Nephron progenitor cell (in vitro differentiated cells): ENCODE measurements at places on chromosomes 12 and 14.

GRCh38 chr14:68733086-68733914 is 59.6 kb downstream of the ZFP36L1 start:
- no peak for DNase-seq

- DNase-seq, result no peak
These were observed 39.6 kb downstream of the CDKL1 start for GRCh38 chr14:50357124-50357523.

GRCh38 chr14:100076133-100076532 is 10.9 kb downstream of the EVL start:
- no peak for DNase-seq

GRCh38 chr12:14825256-14825655 is 11.3 kb upstream of the SMCO3 start:
- DNase-seq, result no peak

DNA sequence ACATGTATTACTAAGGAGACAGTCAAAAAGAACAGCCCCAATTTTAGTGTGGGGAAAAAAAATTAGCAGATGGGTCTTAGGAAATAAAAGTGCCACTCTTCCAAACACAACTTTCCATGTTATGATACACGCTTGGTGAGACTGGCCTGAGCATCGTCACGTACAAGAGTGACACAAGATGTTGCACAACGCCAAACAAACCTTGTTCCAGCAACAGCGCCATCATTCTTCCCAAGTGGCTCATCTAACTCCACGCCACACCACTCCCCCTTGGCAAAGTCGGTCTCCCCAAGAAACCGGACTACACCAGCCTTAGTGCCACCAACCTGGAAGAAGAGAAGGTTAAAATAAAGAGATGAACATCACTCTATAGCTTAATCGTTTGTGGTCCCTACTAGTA is 58.7 kb downstream of the CLIP1 start:
- no peak for DNase-seq

DNA sequence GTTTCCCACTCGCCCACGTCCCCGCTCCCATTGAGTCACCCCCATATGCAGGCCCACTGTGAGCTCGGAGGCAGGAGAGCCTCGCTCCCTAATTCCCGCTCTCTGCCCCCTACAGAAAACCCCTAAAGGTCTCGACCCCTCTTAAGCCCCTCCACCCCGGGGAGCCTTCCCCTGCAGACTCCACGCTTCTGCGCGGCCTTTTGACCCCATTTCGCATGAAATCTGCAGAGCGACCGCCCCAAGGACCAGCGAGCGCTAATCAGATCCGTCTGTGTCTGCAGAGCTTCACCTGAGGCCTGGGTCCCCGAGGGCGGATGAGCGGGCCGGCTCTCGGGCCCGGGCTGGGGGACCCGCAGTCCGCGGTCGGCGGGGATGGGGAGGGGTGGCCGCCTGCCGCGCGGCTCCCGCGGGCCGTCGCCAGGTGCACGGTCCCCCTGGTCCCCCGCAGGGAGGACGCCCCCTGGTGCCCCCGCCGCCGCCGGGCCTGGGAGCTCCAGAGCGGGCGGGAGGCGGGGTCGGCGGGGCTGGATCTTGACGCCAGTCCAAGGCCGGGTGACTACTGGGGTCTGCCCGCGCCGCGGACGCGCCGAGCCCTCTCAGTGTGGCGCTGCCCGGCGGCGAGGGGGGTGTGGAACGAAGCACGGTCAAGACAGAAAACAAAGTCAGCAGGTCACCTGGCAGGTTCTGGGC is 10.1 kb downstream of the BMP4 start:
- DNase-seq, result peak; percentile 85

GRCh38 chr14:69814397-69814796 is 17.4 kb upstream of the SLC10A1 start:
- no peak for DNase-seq

DNA sequence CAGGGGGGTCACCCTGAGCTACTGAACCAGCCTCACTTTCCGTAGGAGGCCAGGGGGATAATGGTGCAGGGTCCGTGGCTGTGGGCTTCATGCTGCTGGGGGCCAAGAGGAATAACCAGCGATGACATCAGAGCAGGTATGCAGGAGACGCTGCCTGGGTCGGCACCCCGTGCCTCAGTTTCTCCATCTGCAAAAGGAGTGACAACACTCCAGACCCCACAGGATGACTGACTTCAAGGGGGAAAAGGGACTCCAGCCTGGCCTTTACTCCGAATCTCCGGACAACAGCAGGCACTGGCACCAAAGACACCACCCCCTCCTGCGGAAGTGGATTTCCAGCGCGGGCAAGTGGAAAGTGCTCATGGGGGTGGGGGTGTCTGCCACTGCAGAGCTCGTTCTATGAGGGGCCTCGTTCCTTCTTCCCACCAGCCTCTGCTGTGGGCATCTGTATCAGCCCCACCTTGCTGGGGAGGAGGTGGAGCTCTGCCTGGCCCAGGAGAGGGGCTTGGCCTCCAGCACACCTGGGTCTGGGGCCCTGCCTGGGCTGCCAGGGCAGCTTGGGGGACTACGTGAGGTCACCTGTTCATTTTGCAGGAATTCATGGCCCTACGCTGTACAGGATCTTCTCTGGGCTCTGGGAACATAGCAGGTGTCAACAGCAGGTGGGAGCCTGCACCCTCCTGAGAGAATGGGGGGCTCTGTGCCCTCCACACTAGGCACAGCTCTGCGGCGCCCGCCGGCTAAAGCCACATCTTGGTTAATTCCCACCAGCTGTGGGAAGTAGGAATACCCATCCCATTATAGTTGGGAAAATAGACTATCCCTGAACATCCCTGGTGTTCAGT is 216.6 kb upstream of the C14orf180 start:
- no peak for DNase-seq

DNA sequence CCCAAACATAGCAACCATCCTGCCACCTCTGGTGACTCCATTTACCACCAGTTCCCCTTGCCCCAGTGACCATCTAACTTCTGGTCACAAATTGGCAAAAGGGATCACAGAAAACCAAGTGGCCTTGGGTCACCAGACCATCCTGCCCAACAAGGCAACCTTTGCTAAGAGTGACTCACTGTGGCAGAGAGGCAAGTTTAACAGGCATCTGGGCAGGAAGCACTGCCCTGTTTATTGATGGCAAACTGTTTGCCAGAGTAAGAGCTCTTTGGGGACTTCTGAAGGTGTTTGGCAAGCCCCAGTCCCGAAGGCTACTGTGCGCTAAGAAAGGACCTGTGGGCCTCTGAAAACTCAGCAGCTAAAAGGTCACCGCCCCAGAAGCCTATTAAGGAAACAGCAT is 28.2 kb upstream of the TMEM233 start:
- DNase-seq, result no peak

- no peak for DNase-seq
These were observed 187.8 kb upstream of the KRR1 start for GRCh38 chr12:75699251-75699650.

- DNase-seq, result no peak
These were observed 169.9 kb downstream of the DYRK2 start for GRCh38 chr12:67818459-67818903.

DNA sequence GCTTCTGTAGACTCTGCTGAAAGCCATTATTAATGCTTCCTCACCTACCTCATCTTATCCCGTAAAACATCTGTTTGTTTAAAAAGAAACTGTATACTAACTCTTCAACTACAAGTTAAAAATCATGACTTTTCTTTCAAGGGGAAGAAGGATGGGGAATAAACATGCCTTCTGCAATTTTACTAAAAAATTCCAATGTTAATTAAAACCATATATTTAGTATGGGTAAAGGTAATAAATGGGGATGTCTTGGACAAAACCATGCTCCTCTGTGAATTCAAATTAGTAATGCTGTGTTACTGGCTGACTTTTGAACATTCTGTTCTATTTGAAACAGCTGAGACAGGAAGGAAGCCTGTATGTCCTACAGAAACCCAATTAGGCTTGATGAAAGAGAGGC is 311.1 kb upstream of the DIO2 start:
- DNase-seq, result no peak
